ENCODE measurements at places on chromosomes 6 and 20. TPM values are rescaled to one million over a fixed set of nuclear protein-coding genes. Genes with fewer than 3 reads are reported as not detected.

GRCh38 chr6:30985490-30985889 lies 2.0 kb downstream of the MUC21 start:
- H3K4me1 ChIP-seq, result peaks cover 6% of the 10 kb centered on the region
- H3K27ac ChIP-seq, result no peak overlapping the region
- no peaks in the 10 kb centered on the region for H3K27me3 ChIP-seq
- no peak for DNase-seq
- no peak overlapping the region for H3K4me3 ChIP-seq
- H3K36me3 ChIP-seq, result no peaks in the 10 kb centered on the region

DNA sequence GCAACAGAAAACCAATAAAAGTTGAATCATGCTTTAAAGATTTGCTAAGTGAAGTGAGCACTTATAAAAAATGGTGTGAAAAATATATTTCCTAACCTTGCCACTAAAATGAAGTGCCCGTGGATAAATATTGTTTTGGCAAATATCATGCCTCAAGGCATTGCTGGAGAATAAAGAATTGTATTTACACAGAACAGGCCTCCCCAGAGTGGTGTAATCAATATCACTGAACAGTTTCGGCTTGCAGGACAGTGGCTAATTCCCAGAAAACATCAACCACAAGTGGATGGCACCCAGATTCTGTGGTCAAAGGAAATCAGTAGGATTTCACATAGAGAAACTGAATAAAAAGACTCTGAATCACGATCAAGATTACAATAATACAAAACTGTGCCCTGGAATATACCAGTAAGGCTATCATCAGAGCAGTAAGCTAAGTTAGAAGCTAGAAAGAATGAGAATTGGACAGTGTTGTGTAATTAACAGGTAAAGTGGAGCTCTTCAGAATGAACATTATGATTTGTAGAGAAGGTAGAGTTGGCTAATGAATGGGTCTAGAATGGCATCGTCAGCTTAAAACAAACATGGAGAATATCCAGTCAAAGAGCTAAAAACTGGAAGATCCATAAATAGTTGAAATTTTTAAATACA lies 1026.9 kb upstream of the ADGRB3 start:
- no peaks in the 10 kb centered on the region for H3K27me3 ChIP-seq
- H3K36me3 ChIP-seq, result no peaks in the 10 kb centered on the region
- H3K27ac ChIP-seq, result no peak overlapping the region
- H3K4me3 ChIP-seq, result no peak overlapping the region
- no peaks in the 10 kb centered on the region for H3K4me1 ChIP-seq

Gene TSPO2
- total RNA-seq, result not detected

Gene CASS4
- total RNA-seq, result 0.09 TPM

DNA sequence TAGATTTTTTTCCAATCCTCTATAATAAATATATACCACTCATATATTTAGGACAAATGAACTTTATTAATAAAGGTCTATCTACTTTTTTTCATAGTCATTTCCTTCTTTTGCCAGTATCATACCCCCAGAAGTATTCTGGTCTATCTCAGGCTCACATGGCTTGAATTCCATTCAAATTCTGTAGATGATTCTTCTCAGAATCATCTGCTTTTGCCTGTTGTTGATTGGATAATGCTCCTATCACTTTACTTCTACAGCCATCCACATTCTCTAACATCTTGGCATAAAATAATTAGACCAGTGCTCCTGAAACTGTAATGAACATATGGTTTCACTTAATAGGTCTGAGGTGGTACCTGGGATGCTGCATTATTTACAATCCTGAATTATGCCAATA lies 121.2 kb downstream of the GFRAL start:
- no peaks in the 10 kb centered on the region for H3K27me3 ChIP-seq
- no peak for DNase-seq
- H3K4me3 ChIP-seq, result no peak overlapping the region
- no peaks in the 10 kb centered on the region for H3K4me1 ChIP-seq
- no peak overlapping the region for H3K27ac ChIP-seq

DNA sequence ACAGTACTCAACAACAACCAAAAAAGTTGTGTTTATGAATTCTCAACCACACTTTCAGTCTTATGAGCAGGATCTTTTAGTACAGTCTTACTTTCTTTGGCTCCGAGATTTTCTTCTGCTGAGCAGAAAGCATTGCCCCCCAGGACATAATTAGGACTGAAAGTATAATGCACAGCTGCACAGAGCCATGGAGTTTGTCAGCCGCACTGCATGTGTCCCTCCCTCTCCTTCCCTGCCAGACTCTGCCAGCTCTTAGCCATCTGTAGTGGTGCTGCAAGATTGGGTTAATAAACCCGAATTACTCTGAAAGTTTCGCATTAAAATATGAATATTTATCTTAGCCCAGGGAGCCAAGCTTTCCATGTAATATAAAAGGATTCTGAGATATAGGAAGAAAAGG lies 179.6 kb upstream of the PTCHD4 start:
- H3K27me3 ChIP-seq, result no peaks in the 10 kb centered on the region
- no peak overlapping the region for H3K4me3 ChIP-seq
- no peaks in the 10 kb centered on the region for H3K36me3 ChIP-seq
- no peaks in the 10 kb centered on the region for H3K4me1 ChIP-seq
- no peak overlapping the region for H3K27ac ChIP-seq

DNA sequence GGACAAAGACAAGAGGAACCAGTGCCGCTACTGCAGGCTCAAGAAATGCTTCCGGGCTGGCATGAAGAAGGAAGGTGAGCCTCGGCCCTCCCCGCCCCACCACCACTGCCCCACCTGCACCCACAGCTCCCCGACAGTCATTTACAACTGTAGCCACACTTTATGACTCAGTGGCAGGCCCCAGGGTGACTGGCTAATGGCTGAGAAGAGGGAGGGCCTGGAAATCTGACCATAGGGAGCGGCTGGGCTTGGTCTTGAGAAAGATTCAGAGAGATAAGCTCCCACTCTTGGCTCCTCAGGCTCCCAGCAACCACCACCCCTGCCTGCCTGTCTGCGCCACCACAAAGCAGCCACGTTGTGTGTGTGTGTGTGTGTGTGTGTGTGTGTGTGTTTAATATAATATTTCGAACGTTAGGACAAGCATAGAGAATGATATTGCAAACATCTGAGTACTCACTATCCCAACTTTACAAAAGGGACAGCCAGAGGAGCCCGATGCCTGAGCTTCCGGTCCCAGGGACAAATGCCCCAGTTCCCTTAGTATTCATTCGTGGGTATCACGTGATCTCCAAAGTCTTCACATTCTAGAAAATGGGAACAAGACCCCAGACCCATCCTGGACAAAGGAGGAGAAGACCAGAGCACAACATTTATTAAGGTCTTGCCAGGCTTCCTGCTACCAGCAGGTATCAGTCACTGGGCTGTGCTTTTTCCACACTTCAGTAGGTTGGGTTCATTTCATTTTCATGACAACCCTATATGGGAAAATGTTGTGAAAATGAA lies 52.1 kb downstream of the HNF4A start:
- no peak overlapping the region for H3K27ac ChIP-seq
- peaks cover 1% of the 10 kb centered on the region for H3K4me1 ChIP-seq
- no peak for DNase-seq
- no peaks in the 10 kb centered on the region for H3K27me3 ChIP-seq

GRCh38 chr20:59217794-59218280 lies 54.2 kb downstream of the ZNF831 start:
- H3K4me1 ChIP-seq, result peaks cover 32% of the 10 kb centered on the region
- DNase-seq, result no peak
- peaks cover 20% of the 10 kb centered on the region for H3K27me3 ChIP-seq
- peak overlapping the region; percentile 8 for H3K27ac ChIP-seq
- H3K36me3 ChIP-seq, result no peaks in the 10 kb centered on the region

- no peaks in the 10 kb centered on the region for H3K27me3 ChIP-seq
- H3K4me1 ChIP-seq, result peaks cover 13% of the 10 kb centered on the region
- H3K36me3 ChIP-seq, result no peaks in the 10 kb centered on the region
- no peak overlapping the region for H3K27ac ChIP-seq
These were observed 8.1 kb downstream of the SYNJ2 start for GRCh38 chr6:157989541-157990289.

Gene FAM217A
- not detected for total RNA-seq
